ENCODE measurements at places on chromosomes 1 and 21.

- DNase-seq, result no peak
Measured at GRCh38 chr1:207883660-207884250, 27.2 kb downstream of the CD34 start.

DNA sequence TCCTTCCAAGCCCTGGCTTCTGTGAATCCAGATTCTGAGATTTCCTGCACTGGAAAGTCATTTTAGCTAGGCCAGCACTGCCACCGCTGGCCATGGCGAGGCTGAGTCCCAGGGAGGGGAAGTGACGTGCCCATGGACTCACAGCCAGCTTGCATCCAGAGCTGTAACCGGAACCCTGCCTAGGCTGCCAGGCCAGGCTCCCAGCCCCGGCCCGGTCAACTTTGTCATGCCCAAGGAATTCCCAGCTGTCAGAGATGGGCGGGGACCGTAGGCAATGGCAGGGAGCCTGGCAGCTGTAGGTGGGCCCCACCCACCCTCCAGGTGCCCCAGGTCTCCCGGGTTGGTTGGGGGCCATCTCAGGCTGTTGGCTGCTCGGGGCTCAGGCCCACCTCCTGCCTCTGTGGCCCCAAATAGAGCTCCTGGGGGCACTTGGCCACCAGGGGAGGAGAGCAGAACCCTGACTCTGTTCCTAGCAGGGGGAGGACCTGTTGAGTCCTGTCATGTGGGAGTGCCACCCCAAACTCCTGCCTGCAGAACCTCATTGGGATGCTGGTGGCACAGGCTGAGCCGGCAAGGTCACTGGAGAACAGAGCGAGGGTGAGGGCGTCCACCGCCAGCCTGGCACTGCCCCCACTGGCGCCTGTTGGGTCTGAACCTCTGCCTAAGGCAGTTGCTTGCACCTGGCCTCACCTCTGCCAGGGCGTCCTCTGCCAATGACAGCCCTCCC, 57.8 kb downstream of the FOXO6 start:
- DNase-seq, result no peak

DNA sequence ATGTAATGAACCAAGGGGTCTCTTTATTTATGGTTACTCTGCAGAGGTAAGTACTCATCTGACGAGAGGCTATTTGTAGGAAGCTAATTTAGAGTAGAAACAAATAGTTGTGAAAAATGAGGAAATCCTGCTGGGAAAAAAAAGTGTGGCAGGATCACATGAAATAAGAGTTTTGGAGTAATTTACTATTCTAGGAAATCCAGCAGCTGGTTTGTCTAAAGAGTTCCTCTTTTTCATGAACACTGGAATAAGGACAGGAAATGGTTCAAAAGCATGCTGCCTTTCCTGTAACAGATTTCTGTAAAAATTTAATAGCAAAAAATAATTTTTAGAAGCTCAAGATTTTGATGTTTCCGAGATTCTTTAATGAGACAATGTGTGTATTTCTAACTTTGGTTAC, 177.3 kb downstream of the CHRM3 start:
- no peak for DNase-seq

- DNase-seq, result no peak
Measured at GRCh38 chr1:42674682-42675081, 7.5 kb upstream of the YBX1 start.

DNA sequence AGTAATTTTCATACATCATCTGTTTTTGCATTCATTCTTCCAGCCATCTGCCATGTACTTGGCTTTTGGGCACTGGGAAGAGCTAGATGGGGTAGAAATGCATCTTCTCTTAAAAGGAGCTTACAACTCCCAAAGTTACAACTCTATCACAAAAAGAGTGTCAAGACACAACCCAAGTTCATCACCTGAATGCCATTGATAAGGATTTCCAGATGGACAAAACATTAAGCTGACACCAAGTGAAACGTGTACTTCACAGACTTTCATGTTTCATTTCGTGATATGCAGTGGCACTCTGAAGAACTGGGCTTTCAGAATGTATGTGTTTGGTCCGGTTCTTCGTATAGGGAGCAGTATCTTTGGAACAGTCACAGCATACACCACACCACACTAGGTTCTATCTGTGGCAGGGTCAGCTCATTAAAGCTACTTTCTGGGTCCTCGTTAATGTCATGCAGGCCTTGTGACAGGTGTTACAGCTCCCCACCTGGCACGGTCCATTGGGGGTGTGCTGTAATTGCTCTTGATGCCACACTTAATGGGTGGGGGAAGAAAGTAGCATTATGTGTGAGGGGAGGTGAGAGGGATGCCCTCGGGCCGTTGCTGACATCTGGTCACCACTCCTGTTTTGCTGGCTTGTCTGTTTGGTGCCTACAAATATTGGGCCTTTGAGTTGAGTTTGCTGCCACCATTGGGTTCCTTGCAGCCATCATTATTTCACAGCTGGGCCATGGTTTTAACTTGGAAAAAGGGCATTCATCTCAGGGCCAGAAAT, 164.9 kb downstream of the NFIA start:
- no peak for DNase-seq

GRCh38 chr1:18893120-18893519, 9.2 kb downstream of the ALDH4A1 start:
- DNase-seq, result no peak

DNA sequence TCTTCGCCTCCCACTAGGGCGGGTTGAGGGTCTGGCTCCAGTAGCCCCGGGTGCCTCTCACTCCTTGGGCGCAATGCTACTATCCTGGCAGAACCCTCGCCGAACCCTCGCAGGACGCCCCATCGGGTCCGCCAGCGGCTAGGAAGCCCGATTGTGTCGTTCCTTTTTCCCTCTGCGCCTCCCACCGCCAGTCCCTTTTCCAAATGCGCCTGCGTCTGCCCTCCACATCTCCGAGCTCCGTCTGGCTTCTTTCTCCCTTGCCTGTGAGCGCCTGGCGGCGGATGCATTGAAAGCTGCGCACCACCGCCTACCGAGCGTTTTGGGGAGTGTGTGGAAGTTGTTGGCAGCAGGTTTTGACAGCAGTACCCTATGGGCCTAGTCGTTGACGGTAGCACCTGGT, 1.0 kb upstream of the DIRAS3 start:
- no peak for DNase-seq

DNA sequence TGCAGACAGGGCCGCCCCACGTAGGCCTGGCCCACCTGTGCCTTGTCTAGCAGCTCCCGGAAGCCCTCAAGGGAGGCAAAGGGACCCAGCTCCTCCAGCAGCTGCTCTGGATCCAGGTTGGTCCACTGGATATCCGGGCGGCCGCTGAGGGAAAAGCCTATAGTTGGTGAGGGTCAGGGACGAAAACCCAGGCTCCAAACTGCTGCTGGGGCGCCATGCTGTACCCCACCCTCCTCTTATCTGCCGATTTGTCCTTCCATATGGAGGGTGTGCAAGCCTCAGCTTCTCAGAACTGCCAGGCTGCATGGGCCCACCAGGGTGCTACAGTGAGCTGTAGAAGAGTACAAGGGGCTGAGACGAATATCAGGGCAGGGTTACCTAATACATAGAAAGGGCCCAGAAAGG, 12.2 kb downstream of the PTCH2 start:
- DNase-seq, result no peak

DNA sequence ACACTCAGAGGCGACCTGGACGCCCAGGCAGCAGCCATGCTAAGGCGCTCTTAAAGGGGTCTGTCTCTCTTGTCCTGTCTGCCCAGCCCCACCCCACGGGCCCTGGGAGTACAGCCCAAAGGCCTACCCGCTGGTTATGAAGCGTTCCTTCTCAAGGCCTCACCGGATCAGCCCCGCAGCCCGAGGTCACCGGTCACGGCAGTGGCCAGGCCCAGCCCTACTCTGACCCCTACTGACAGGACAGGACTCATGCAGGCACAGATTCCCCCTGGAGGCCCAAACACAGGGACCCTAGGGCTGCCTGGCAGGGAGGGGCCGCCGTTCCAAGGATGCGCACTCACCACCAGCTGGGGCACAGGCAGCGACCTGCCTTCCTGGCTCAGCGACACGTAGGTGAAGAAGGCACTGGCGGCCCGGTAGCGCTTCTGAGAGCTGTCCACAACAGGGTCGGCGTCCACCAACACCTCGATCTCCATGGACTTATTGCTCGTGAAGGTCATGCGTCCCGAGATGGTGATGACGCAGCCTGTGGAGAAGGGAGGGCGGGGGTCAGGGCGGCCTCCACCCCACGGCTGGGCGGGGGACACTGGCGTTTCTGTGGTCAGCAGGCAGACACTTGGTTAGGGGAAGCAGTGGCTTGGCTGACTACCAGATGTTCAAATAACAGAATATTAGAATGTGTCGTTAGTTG, 20.0 kb upstream of the GPR153 start:
- DNase-seq, result no peak

DNA sequence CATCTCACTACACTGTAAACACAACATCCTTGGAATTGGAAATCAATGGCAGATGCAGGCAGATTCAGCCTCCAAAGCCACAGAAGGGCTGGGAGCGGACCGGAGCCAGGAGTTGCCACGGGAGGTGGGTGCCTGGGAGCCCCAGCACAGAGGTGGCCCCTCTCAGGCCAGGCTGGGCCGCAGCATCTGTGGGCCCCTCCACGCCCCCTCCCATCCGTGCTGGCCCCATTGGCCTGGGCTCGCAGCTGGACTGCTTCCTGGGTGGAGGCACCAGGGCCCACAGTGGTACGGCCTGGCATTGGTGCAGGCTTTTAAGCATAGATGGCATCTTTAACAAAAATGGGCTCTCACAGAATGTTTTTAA, 64.2 kb downstream of the SLX9 start:
- DNase-seq, result no peak

GRCh38 chr1:220139966-220140365, 46.0 kb downstream of the IARS2 start:
- no peak for DNase-seq

DNA sequence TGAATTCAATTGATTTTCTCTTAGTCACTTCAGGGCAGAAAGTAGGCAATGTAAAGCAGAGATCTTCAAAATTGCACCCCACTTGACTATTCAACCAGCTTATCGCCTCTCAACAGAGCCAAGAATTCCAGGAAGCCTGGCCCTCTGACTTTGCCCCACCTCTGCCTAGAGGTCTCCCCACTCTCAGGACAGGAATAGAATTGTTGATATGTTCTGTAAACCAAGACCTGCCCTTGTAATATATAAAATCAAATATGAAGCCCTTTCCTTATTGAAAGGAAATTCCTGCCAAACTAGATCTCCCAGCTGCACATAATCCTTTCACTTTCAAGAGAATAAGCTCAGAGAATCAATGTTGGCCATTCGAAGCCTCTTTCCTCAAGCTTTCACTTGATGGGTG, 116.1 kb upstream of the DPT start:
- DNase-seq, result no peak

DNA sequence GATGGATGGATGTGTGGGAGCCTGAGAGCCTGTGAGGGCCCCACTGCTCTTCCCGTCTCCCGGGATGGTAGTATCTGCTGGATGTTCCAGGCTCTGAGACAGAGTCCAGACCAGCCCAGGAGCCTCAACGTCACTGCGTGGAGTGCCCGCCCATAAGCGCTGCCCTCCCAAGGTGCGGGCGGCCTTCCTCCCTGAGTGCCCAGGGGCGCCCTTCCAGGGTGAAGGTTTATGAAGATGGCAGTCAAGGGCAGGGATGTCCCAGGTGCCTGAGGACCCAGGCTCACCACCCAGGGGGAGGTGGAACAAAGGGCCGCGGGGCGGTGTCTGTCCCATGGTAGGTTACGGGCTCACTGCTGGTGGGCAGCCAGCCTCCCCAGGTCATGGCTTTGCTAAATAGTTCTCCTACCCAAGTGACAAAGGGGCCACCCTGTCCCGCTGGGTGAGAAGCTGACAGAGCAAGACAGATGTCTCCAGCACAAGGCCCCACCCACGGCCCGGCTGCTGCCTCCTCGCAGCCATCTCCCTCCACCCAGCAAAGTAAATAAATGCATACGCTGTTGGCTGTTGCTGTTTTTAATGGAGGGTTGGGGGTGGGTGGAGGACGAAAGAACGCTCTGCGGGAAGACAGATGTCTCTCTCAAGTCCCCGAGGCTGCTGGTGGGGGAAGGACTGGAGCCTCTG, 9.0 kb upstream of the GPR153 start:
- no peak for DNase-seq

DNA sequence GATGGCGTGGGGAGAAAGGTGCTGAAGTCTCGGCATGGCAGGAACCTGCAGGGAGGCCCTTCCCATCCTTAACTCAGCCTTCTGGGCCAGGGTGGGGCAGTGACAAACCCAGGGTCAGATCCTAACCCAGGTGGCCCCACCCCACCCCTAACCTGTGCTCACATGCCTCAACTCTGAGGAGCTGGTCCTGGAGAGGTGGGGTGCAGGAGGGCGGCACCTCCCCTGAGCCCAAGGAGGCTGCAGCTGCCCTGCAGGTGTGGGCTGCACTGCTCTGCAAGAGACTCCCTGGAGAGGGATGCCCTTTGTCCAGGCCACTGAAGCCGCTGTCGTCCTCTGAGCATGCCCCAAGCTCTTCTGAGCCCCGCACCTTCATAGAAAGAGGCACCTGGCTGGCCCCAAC, 15.2 kb upstream of the ADAMTSL4 start:
- DNase-seq, result no peak

DNA sequence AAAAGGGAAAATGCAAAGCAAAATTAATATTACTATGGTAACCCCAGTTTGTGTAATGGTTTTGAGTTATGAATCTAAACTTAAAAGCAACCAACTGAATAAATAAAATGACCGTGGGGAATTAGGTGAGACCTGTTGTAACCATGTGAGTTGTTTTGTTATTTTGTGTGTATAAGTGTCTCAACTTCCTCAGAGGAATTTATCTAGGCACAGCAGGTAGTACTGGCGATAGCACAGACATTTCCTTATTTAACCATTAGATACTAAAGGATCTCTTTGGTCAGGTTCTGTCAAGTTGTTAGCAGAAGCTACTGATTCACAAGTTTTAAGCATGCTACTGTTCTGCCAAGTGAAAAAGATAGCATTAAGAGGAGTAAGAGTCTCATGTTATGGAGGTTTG, 39.3 kb upstream of the LRRC7 start:
- no peak for DNase-seq

DNA sequence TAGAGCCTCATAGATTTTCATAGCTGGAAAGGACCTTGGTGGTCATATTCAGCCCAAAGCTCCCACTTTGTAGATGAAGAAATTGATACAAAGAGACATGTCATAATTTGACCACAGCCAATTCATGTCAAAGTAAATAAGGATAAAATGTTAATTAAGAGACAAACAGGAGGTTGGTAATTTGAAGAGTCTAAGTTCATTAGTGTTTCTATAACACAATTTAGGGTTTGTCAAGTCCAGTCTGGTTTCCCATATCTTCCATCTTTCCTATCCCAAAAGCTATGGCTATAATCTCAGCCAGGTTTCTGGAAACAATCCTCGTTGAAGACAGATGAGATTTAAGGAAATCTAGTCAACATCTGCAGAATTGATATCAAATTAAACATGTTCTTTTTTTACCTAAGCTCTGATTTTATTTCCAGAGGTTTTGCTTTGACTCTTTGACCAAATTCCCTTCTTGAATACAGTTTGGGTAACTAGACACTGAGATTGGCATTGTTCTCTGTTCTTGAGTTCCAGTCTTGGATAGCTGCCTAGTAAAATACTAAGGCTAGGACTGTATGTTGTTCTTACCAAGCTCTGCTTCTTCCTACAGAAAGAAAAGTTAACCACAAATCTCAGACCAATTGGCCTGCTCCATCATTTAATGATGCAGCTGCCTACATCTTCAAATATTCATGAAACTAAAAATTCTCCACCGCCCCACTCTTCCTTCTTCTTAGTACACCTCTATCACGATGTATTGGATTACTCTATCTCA, 62.0 kb downstream of the SLC44A5 start:
- no peak for DNase-seq

GRCh38 chr21:33230545-33231324, 997 bp downstream of the IFNAR2 start:
- DNase-seq, result peak; percentile 49

All from right renal pelvis (tissue), 4 donors.